Liver (tissue), 10 donors: ENCODE measurements at places on chromosomes 16 and 17. TPM values are rescaled to one million over a fixed set of nuclear protein-coding genes. Genes with fewer than 3 reads are reported as not detected.

- no peak for DNase-seq
Measured at GRCh38 chr16:11004973-11005610, 60.7 kb downstream of the CLEC16A start.

GRCh38 chr16:65415460-65415859, 293.6 kb upstream of the CDH11 start:
- no peak for DNase-seq

GRCh38 chr17:38559051-38559879, 46.5 kb downstream of the SRCIN1 start:
- DNase-seq: peak; percentile 73

DNA sequence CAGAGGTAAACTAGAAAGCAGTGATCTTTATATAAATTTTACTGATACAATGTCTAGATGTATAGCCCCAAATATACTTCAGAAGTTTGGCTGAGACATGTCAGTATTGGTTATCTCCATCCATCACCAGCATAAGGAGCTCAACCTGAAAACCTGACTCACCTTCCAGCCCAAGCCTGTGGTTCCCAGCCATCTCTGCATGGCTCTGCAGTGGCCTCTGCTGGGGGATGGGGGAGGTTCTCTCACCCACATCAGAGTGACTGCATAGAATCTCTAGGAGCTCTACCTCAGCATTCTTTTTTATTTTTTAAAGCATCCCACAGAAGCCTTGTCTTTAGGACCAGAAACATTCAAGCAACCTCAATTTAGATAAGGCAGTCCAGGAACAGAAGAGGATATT, 27.3 kb downstream of the USP7 start:
- no peak for DNase-seq

DNA sequence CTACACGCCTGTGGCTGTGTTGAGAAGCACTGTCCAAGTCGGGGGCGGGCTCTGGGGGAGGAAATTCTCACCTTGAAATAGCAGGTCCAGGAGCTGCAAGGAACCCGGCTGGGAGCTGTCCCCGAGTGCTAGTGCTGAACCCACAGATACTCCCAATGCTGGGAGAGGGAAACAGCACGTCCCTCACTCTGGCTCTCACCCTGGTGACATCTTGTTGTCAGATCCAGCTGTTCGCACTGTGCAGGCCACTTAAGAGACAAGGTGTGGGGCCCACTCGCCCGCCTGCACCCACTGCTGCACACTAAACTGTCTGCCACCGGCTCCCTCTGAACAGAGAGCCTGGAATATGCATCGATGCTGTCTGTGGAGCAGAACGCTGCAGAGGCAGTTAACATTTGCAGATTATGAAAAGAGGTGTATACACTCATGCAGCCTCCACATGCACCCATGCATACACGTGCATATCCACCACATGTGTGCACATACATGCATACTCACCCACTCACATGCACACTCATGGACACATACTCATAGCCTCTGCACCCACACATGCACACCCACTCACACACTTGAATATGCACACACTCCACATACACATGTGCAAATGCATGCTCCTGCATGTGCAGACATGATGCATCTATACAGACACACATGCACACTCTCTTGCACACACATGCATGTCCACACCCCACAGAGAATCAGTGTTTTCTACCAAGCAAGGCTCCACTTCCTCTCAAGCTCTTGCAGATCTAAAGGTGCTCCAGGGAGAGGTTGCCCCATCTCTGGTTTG, 42.0 kb downstream of the MGAT5B start:
- DNase-seq: peak; percentile 56

- DNase-seq: no peak
Measured at GRCh38 chr17:20774472-20775135, 195.1 kb downstream of the CDRT15L2 start.

GRCh38 chr17:74961657-74962350, 10.8 kb downstream of the HID1 start:
- peak; percentile 93 for DNase-seq

DNA sequence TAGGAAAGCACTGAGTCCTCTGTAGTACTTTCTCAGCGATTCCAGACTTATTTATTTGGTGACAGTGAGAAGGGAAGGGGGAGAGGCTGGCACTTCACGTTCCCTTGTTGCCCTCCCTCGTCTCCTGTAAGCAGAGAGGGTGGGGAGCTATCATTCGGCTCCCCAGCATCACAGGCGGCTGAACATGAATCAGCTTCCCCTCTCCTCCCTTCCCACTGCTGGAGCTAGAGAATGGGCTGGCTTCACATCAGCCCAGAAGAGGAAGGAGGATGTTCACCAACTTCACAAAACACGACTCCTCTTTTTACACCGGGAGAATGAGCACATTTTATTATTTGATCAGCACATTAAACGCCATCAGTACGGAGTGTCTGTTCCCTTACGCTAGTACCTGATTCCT, 6.7 kb upstream of the CMIP start:
- DNase-seq: no peak

- no peak for DNase-seq
Measured at GRCh38 chr16:54510685-54511221, 224.2 kb upstream of the IRX3 start.

DNA sequence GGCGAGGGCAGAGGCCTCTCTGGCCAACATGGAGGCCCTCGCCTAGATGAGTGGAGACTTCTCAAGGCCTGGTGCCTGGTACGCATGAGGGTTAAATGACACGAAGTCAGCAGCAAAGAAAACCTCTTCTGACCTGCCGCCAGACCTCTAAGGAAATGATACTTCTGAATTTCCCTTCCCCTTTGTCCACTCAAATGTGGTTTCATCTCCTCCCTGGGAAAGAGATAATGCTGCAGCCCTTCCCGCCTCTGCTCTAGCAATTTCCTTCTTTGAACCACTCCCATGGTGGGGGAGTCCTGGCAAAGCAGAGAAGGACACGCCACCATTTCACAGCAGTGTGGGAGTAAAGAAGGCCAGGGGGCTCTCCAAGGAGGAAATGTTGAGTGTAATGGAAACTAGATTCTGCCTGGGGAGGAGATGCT, 65.7 kb upstream of the BCAR1 start:
- DNase-seq: no peak

DNA sequence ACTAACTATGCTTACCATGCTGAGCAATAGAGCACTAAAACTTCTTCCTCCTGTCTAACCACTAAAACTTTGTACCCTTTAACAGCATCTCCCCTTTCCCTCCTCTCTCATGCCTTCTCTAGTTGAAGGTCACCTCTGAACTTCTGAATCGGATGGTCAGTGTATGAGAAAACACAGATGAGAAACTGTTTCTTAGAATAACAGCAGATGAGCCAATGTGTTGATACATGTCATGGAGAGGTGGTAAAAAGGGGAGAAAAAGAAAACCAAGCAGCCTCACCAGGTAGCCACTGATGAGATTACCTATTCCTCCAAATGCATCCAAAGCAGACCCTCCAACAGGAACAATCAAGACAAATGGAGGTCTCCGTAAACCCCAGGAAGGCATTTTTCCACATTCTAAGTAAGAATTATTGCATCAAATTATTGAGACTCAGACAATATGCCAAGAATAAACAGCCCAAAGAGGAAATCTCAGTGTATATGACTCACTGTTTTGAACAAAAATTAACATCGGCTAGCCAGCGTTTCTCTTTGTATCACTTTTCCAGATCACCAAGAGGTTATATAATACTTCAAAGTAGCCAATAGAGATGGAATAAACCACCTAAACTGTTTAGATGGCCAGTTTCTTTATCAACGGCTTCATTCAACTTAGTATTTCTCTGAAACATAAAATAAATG, 793.3 kb upstream of the SOX9 start:
- no peak for DNase-seq

- no peak for DNase-seq
Measured at GRCh38 chr17:70613681-70614080, 444.3 kb downstream of the KCNJ2 start.

DNA sequence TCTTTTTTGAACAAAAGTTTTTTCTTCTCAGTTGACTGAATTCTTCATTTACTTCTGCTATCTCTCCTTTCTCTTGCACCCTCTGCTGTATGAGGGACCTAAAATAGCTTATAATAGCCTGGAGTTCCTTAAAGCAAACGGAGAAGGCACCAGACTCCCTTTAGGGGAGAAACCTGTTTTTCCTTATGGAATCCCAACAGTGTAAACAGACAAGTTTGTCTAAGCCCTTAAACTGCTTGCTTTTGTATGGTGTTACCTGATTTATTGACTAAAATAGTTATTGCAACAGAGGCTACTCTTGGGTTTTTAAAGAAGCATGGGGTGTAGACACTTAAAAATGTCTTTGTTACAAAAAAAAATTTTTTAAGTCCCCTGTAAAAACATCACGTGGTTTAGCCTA, 12.9 kb upstream of the TRIM25 start:
- DNase-seq: no peak

GRCh38 chr16:88706229-88706964, at the start of the genes CTU2 and RNF166:
Gene CTU2 (plus strand): TSS chr16:88706503. CDS start chr16:88706531, 28 bp downstream.
Gene RNF166 (minus strand): TSS chr16:88706408. CDS start chr16:88706325, 83 bp downstream.
- DNase-seq: peak; percentile 94

Gene IGFALS
- 19.8 TPM for total RNA-seq

Gene SLC16A13
- total RNA-seq: 2.3 TPM
